ENCODE measurements at places on chromosomes 6 and 20.

GRCh38 chr6:170370416-170370815 is 63.9 kb downstream of the FAM120B start:
- no peak for DNase-seq

GRCh38 chr20:43786885-43787284 is 60.1 kb upstream of the GTSF1L start:
- DNase-seq = no peak

- peak; percentile 87 for DNase-seq
These were observed 24.8 kb downstream of the C6orf15 start for GRCh38 chr6:31087494-31088089.

DNA sequence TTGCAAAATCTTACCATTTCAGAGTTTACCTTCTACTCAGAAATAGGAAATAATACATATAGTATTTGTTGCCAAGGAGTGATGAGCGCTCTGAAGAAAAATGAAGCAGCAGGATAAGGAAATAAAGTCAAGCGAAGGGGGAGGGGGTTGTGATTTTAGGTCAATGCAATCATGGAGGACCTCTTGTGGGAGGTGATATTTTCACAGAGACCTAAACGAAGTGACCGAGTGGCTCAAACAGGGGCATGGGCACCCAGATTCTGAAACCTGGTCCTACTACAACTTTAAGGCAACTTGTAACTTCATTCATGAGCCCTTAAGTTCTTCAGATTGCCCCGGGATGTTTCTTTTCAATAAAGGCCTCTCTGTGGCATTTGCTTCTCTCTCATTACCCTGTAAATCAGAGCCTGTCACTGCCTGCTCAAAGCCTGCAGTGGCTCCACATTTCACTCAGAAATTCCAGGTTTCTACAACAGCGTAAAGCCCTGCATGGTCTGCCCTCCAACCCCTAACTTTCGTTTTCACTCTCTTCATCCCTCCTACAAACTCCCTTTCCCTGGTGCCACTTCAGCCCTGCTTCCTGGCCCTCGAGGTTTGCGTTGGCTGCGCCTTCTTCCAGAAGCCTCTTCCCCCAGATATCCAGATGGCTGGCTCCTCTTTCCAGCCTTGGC is 162.7 kb downstream of the TBC1D7 start:
- no peak for DNase-seq

DNA sequence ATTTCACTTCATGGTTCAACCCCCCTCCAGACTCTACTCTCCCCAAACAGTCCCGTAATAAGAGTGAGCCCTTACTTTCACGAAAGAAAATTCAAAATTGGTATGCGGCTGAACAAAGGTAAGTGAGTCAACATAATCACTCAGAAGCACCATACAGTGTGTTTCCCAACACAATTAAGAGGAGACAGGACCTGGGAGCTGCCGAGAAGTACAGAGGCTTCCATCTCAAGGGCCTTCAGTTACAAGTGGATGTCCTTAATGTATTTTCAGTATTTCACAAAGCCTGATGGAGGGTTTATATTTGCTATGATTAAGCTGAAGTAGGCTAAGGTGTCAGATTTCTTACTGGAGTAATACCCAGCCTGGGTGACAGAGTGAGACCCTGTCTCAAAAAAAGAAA is 51.1 kb downstream of the MYO6 start:
- DNase-seq = no peak

DNA sequence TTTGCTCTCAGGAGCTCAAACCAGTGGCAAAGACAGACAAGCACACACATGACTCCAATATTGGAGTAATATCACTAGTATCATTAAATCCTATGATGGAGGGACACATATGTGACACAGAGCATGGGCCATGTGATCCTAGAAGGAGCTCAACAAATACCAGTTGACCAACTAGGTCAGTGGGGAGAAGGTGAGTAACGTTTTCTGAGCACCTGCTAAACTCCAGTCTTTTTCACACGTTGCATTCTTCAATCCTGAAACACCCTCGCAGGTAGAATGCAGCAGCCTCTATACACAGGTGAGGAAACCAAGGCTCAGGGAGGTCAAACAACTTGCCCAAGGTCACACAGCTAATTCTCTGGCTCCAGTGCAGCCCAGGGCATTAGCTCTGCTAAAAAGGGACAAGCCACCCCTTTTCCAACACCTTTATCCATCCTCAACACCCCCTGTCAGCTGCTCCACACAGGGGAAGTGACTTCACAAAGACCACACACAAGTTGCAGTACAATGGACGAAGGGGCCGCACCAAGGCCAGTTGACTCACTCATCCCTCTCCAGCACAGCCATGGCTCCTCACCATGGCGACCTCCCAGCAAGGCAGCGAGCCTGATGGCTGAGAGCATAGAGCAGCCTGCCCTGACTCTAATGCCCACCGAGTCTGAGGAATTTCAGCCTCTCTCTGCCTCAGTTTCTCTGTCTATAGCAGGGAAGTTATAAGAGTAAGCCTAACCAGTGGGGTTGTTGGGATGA is 4.4 kb downstream of the CAPN11 start:
- no peak for DNase-seq

DNA sequence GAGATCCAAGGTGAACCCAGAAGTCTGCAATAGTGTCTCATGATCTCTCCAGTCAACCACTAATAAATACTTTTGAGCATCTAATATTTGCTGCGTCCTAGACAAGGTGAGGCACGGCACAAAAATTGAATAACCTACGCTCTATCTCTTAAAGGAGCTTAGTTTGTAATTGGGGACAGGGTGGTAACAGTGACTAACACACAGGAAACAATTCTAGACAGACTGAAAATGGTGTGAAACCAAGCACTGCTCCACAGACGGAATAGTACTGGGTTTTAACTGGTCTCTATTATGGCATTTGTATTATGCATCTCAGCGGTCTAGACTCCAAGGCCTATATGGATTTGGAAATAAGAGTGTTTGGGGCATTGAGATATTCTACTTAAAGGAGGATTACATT is 120.1 kb downstream of the CLIC5 start:
- DNase-seq = no peak

DNA sequence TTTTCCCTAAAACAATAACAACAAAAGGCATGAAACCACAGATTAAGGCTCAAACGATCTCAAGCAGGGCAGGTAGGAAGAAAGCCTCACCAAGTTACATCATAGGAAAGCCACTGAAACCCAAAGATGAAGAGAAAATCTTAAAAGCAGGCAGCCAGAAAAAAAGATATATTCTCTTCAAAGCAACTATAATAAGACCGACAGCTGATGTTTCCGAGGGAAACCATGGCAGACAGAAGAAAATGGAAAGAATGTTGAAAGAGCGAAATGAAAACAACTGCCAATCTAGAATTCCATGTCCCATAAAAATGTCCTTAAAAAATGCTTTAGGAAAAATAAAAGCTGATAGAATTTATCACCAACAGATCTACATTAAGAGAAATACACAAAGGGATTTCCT is 161.5 kb upstream of the THBS2 start:
- no peak for DNase-seq

GRCh38 chr6:166636191-166636933 is 9.3 kb upstream of the RPS6KA2 start:
- no peak for DNase-seq

DNA sequence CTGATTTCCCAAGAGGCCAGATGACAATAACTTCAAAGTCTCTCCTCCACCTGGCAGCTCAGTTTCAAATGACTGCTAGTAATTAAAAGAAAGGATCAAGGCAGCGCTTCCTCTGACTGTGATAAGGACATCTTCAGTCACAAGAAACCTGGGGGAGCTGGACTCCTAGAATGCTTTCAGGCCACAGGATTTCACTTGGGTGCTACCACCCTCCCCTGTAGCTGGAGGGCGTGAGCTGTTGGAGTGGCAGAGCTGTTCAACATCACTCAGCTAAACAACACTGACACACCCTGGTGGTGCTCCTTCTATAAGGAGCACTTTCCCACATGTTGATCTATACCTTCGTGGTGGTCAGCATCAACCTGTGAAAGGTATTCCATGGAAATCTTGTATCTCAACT is 2.2 kb upstream of the CNR1 start:
- DNase-seq = no peak

- no peak for DNase-seq
These were observed 32.4 kb downstream of the UBD start for GRCh38 chr6:29527126-29527525.

- DNase-seq = no peak
These were observed 18.7 kb upstream of the HLA-DRB1 start for GRCh38 chr6:32608362-32608761.

- DNase-seq = no peak
These were observed 131.1 kb downstream of the JARID2 start for GRCh38 chr6:15376900-15377487.

GRCh38 chr6:44837741-44838140 is 450.2 kb downstream of the CDC5L start:
- no peak for DNase-seq

DNA sequence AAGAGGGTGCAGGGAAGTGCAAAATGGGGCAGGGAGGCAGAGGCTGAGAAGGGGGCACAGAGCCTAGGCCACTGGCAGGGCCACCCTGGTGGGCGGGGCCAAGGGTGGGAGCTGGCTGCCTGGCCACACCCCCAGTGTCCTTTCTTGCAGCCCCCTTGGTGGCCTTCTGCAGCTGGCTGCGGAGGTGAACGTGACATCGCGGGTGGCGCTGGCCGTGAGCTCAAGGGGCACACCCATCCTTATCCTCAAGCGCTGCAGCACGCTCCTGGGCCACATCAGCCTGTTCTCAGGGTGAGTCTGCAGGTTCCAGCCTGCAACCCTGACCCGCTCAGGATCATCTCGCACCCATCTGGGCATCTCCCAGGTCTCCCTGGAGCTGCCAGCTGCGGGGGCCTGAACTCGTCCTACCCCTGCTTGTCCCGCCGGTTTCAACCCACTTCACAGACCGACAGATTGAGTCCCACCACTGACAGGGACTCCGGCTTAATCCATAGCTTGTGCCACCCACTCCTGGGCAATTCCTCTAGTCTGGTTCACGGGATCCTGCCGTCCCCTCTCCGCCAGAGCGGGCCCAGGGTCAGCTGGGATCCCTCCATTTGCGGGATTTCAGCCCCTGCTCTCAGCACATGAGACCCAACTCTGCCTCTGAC is 6.2 kb downstream of the BPIFB3 start:
- no peak for DNase-seq

DNA sequence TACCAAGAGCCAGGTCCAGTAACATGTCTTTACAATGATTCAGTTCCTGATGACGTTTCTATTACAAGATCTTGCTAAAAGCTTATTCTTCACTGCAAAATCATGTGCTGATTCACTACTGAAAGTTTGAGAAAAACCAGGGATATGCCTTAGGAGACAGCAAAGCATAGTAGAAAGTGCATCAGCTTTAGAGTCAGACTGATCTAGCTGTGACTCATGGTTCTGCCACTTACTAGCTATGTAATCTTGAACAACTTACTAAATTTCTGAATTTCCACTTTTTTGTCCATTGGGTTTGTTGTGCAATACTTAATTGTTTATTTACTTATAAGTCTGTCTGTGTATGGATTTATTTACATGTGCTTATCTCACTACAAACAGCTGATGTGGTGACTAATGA is 198.5 kb upstream of the RSPO3 start:
- no peak for DNase-seq

DNA sequence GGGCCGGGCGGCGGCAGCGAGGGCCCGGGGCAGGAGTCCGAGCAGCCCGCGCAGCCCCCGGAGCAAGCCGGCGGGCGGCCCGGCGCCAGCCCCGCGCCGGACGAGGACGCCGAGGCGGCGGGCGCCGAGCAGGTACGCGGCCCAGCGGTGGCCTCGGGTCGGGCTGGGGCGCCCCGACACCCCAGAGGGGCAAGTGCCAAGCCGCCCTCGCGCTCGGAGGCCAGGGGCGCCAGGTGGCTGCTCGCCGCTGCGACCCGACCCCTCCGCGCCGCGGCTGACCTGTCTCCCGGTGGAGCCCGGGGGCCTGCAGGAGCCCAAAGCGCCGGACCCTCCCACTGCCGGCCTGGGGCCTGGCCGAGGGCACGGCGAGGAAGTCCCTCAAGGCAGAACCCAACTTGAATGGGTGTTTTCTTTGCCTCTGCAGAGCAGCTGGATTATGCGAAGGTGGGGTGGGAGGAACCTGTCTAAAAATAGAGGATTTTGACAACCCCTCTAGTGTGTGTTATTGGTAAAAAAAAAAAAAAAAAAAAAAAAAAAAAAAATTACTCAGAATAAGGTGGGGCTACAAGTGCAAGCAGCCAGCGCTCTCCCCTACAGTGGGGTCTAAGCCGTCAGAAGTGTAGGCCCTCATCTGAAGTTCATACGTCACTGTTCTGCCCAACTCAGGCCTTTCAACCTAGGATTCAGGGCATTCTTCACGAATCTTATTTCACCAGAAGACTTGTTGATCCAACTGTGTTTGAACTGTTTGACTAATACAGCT is 609 bp downstream of the OGFRL1 start:
- DNase-seq = no peak

DNA sequence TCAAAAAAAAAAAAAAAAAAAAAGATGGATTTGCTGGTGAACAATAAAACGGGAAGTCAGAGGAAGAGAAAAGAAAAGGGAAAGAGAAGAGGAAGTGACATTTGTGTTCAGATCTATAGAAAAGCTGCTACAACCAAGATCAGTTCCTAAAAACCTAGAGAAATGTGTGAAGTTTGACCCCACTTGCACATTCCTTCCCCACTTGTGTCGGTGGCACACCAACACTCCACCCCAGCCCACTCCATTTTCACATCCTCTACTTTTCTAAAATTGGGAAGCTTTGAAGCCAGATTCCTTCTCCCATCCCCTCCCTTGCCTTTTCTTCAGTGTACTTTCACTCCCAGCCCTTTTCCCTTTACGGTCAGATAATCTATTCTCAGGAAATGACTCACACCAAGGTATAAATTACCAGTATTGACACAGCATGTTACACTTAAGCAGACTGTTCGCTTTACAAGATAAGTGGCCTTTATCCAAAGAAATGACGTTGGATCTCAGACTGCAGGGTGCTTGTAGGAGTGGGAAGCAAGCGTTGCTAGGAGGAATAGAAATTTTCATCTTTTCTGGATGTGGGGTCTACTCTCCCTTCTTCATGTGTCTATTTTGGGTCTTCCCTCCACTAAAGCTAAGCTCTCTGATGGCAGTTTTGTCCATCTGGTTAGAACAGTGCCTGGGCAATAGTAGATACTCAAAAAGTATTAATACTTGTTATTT is 92.5 kb upstream of the ADGRF1 start:
- no peak for DNase-seq

DNA sequence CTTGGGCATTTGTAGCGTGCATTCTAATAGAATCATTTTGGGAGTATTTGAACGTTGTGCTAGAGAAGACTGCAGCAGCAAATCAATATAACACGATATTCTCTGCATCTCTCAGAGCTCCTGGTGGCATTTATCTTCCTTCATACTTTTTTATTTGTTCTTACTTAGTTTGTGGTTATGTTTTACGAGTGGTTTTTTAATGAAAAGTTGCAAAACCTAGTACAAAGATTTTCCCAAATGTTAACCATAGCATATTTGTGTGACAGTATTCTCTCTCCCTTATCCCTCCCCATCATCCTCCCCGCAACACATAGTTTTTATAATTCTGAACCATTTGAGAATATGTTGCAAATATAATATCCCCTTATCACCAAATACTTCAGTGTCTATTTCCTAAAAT is 50.4 kb downstream of the JARID2 start:
- no peak for DNase-seq

DNA sequence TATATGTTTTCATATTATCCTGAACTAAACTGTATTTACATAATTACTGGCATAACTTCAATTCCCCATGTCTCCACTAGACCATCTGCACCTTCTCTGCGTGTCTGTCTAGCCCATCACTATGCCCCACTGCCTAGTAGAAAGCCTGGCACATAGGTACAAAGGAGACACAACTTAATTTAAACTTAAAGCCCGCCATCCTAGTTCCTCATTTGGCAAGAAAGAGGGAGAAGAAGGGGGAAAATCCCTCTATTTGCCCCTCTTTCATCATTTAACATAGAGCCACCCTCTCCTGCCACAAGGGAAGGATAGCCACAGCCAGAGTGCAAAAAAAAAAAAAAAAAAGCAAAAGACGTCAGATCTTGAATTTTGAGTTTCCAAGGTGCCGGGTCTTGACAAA is 1.8 kb downstream of the PKIG start:
- DNase-seq = no peak

Measured in stimulated activated CD4-positive, alpha-beta T cell treated with anti-CD3 and anti-CD28 coated beads, Interleukin-2, amount 100 ng/mL, for 4 hours (primary cell).